ENCODE measurements at places on chromosomes 11 and 22.

DNA sequence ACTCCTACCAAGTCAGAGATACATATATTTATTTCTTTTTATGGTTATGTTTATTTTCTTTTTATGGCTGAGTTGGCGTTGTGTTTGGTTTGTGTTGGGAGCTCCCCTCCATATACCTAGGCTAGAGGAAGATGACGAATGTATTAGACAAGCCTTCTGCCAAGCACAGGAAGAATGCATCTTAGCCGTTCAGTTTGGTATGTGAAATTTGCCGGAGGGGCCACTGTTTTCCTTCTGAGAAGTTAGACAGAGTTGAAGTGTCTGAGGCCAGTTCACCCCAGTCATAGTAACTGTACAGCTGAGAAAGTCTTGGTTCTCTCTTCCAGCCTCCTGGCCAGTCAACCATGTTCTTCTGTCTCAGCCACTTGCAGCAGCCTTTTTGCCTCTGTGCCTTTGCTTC, 29.8 kb downstream of the TEAD1 start:
- peak; percentile 30 for DNase-seq

DNA sequence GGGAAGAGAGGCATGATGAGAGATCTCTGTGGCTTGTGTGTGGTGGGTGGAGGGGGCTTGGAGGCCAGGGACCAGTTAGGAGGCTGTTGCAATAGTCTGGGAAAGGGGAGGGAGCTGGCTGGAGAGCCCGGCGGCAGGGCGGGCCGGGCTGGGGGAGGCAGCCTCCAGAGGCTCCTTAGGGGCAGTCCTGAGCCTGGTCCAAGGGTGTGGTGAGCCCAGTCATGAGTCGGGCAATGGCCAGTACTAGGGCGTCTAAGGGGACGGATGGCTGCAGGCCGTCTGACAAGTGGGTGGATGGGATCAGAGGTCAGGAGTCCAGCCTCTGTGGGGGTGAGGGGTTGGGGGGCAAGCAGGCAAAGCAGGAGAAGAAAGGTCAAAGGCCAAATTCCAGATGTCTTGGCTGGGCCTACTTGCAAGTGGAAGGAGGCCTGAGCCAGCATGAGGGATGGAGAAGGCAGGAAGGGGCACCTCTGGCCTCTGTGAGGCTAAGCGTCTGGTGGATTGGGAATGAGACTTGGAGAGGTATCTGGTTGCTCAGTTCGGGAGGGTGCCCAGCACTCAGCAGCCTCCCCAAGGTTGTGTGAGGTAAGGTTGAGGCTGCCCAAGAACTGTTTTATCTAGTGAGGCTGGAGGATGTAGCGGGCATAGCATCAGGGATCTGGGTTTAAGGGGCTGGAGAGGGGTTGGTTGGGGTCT, 6.0 kb upstream of the CD248 start:
- DNase-seq, result no peak

DNA sequence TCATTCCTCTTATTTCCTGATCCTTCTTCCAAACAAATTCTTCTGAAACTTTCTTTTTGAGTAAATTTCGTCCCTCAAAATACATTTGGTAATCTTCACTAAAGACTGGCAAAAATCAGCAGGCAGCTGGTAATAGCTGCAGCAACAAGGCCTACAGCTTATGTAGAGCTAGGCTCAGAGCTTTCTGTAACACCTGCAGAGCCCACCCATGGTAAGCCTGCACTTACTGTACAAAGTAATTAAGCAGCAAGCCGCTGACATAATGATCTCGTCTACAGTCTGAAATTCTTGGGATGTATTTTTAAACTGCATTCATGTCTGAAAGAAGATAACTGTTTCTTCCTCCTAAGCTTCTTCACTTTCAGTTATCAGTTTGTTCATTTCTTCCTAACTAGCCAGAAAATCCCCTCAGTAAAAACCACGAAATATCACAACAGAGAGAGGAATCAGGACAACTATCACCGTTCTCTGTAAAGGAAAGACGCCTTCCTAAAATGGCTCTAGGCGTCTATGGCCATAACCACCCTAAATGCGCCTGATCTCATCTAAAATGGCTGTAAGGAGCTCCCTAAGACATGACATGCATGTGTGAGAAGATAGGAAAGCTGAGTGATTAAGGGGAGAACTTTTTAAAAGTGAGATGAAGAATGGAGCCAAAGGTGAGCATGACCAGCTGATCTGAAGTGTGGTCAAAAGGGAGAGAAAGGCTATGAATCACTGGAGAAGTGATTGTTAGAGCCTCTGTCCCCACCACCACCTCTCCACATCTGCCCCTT, 56.2 kb downstream of the DENND5A start:
- DNase-seq, result peak; percentile 13

- DNase-seq, result peak; percentile 75
These were observed 621.1 kb downstream of the OPCML start for GRCh38 chr11:132911186-132911585.

DNA sequence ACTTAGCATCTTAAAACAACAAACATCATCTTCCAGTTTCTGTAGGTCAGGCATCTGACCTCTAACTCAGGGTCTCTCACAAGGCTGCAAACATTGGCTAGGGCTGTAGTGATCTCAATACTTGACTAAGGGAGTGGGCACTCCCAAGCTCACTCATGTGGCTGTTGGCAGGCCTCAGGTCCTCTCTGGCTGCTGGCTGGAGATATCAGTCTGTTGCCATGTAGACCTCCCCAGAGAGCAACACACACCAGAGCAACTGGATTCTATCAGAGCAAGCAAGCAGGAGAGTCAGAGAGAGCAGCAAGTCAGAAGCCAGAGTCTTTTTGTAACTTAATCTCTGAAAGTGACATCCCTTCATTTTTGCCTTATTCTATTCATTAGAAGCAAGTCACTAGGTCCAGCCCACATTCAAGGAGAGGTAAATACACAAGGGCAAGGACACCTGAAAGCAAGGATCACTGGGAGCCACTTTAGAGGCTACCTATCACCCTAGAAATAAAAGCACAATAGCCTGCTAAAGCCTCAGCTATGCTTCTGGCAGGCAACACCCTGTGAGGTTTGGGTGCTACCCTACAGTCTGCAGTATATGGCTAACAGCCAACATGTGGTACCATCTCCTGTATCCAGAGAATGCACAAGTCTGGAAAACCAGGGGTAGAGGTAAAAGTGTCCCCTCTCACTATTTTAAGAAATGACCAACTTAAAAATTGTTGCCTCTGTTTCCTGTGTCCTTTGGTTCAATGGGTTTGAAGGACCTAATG, 33.5 kb upstream of the CD44 start:
- DNase-seq, result no peak

DNA sequence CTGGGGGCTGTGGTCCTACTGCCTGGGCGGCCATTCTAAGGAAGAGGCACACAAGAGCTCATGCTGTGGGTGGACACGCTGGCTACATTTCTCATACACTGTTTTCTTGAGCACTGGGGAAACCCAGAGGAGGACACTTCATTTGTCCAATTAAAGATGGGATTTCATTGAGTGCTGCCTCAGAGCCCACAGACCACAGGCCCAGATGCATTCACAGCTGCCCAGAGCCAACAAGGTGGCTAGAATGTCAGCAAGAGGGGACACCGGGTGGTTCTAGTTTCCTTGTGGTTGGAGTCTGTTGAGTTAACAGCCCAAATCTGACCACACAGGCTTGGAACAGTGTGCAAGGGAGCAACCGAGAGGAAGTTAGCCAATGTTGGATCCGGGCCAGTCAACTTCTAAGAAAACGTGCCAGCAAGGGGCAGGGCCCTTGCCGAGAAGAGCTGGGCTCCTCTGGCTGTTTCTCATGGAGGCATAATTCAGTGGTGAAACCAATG, 35.0 kb upstream of the SORL1 start:
- DNase-seq, result peak; percentile 94

DNA sequence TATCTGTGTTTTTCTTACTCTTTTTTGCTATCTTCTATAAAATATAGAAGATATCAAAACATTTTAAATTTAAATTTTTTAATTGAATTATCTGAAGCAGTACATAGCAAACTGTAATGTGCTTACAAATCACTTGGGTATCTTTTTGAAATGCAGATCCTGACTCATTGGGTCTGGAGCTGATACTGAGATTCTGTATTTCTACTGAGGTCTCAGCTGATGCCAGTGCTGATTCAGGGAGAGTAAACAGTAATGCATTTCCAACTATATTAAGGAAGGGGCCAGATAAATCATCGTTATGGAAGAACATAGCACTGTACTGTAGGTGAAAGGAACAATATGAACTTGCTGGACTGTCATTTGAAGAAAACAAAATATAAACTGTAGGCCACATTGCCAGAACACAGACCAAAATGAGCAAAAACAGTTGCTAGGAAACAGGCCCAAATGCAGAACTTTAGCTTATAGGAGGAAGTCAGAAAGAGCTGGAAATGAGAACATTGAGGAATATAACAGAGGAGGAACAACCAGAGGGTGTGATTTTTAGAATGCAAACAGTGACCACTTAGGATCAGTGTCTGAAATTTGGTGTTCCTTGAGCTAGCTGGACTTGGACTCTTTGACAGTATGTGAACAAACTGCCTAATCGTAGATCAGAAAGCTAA, 3.3 kb downstream of the ARL14EP start:
- DNase-seq, result no peak

DNA sequence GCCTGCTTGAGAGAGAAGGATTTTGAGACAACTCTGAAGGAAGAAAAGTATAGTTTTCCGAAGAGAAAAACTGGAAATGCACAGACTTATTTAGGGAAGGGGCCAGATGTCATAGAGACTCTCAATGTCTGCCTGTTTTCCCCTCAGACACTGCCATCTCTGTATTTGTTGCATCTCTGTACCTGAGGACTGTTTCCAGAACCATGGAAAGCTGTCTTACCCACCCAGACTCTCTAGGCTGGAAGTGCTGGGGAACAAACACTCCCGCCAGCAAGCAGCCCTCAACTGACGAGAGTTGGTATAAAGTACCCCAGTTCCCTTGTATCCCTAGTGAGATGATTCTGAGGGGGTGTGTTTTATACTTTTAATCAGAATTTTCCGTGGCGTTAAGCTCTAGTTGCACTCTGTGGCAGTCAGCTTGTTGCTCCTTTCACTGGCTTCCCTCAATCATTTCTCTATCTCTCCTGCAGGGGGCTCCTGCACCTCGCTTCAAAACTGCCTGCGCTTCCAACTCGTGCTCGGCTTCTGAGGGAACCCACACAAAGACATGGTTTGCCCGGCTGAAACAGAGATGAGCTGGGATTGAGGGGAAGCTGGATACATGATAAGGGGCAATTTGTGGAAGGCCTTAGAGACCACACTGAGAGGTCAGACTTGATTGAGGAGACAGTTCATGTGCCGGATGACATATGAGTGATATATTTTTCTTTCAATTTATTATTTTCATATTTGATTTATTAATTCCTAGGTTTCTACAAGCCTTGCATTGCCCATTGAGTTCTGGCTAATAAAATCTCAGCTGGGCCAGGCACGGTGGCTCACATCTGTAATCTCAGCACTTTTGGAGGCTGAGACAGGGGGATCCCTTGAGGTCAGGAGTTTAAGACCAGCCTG, 36.9 kb upstream of the CLPB start:
- peak; percentile 70 for DNase-seq

- no peak for DNase-seq
These were observed 102.8 kb upstream of the HSD17B12 start for GRCh38 chr11:43577566-43578264.

GRCh38 chr11:94018721-94019120, 2.4 kb upstream of the HEPHL1 start:
- no peak for DNase-seq

- DNase-seq, result no peak
These were observed 627.3 kb downstream of the METTL15 start for GRCh38 chr11:28735511-28735910.

GRCh38 chr11:69158301-69159149, 2.8 kb downstream of the SMIM38 start:
- DNase-seq, result no peak

GRCh38 chr11:93213622-93214021, 15.8 kb upstream of the SLC36A4 start:
- DNase-seq, result no peak

GRCh38 chr22:29478326-29479276, 1.4 kb upstream of the NEFH start:
- no peak for DNase-seq

DNA sequence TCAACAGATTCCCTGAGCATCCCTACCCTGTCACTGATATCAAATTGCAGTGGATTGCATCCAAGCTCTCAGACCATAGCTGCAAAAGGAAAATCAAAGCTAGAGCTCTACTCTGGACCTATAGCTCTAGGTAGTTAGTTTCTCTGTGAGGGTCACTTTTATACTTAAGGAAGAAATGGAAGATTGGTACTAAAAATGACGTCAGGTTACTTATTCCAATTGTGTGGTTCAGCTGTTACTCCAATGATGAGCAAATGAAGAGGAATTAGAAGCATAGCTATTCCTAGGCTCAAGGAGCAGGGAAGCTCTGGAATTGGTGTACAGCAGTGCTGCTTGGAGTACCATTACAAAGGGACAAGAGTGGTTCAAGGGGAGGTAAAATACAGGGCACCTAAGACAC, 36.4 kb upstream of the GLYATL1 start:
- no peak for DNase-seq

- DNase-seq, result peak; percentile 76
These were observed 43.8 kb upstream of the BARX2 start for GRCh38 chr11:129331871-129332274.

- no peak for DNase-seq
These were observed 311.5 kb downstream of the MN1 start for GRCh38 chr22:27490080-27490479.

GRCh38 chr11:33525789-33526188, 174.8 kb downstream of the C11orf91 start:
- DNase-seq, result no peak

- DNase-seq, result no peak
These were observed at the start of gene SOX10 for GRCh38 chr22:37983860-37984791. TSS of gene SOX10 (minus strand) at chr22:37984555. CDS start at chr22:37983784, 771 bp downstream.

DNA sequence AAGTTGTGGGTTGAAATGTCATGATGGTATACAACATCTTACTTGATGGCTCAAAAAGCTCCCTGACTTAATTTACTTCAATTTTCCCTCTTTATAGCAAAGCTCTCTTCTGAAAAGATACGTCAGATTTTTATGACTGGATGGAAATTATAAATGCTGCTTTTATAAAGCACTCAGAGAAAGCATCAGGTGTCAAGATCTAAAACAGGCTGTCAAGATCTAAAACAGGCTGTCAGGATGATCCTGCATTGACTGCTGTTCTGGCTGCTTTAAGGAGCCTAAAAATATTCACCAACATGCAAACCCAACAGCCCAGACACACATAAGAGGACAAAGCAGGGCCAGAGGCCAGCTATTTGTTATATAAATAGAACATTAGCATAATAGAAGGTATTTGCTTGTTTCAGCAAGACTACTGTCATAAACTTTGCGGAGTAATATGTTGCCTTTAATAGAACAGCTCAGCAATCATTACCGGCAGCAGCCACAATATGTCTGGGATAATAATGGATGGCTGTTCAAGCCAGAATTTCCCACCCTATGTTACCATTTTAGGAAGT, 77.3 kb upstream of the ANO5 start:
- no peak for DNase-seq

- peak; percentile 94 for DNase-seq
These were observed 1.6 kb downstream of the FADS1 start for GRCh38 chr11:61814958-61815789.

GRCh38 chr11:61372659-61373420, 10.7 kb downstream of the TMEM138 start:
- no peak for DNase-seq

GRCh38 chr11:94183886-94184264, 55.2 kb downstream of the PANX1 start:
- DNase-seq, result peak; percentile 45

GRCh38 chr11:118924591-118925585, 838 bp downstream of the BCL9L start:
- peak; percentile 58 for DNase-seq

Measured in HT1080 (cell line).